ENCODE measurements at places on chromosomes 11 and 22.

DNA sequence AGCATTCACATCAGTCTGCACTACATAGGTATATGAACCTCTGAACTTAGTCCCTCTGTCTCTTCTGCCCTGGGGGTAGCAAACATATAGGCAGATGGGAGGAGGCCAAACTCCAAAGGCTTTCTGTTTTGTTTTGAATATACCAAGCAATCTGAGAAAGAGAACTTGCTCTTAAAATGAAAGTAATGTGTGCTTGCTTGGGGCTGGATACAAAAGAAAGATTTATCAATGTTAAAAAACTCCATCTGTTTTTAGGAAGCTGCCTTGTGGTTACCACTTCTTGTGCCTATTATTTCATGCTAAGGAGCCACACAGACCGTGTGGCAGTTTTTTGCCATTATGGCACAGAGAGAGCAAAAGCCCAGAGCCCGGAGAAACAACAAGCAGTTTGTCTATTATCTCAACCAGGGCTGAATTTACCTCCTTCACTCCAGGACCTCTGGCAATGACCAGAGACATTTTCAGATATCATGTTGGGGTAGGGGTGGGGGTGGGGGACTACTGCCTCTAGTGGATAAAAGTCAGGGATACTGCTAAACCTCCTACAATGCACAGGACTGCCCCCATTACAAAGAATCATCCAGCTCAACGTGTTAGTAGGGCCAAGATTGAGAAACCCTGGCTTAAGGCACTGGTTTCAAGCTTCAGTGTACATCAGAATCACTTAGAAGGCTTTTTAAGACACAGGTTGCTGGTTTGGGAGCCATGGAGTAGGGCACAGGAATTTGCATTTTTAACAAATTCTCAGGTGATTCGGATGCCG lies 124.2 kb downstream of the APIP start:
- no peak for DNase-seq

DNA sequence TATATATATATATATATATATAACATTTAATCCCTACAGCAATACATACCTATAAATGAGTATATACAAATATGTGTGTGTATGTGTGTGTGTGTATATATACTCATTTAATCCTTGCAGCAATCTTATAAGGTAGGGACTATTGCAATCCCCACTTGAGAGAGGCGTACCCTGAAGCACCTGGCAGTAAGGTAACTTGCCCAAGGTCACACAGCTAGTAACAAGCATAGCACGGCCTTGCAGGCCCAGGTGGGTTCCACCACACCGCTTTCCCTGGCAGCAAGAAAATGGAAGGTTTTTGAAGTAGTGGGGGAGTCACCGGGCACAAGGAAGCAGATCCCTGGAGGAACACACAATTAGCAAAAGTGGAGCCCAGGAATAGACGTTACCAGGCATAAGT lies 3.3 kb upstream of the ADA2 start:
- no peak for DNase-seq

DNA sequence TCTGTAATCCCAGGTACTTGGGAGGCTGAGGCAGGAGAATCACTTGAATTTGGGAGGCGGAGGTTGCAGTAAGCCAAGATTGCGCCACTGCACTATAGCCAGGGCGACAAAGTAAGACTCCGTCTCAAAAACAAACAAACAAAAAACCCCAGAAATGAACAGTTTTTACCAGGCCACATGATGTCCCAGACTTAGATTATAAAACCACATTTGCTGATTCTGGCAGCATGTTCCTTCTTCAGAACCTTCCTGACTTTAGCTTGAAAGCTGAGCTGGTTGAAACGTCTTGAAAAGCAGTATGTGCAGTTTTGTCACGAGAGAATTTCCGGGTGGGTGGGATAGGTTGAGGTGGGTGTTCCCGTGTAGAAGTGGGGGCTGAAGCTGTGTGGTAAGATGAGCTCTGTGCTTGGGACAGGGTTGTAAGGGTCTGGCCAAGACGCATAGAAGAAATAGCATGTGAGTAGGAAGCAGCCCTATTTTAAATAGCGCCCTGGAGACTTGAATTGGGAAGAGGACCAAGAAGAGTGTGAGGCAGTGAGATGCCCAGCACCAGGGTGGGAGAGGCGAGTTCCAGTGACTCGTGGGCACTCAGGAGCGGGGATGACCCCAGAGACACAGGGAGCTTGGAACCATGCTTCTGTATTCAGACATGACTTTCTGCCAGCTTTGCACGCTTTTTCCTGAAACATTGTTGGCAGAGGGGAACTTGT lies 7.6 kb downstream of the AP2A2 start:
- no peak for DNase-seq

DNA sequence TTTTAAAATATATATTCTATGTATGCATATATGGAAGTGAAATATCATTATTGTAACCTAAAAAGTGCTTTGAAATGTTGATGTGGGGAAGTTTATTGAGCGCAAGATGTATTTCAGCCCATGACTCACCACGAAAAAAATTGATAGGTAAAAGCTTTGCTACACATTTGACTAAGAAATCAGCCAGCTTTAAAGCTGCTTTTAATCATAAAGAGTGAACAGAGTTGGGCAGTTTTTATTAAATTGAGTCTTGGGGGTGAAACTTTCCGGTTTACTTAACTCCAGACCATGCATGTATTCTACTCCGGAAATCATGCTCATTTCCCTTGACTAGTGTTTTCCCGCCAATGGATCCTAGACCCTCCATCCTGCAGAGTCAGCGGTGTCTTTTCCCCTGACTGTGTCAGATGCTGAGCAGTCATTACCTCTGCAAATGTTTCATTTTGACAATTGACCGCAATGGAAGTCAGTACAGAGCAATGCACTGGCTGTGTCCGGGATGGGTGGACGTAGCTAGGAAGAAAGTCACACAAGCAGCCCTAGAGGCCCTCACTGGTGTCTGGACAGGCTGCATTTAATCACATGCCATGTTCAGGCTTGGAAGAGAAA lies 47.2 kb upstream of the MPEG1 start:
- no peak for DNase-seq

DNA sequence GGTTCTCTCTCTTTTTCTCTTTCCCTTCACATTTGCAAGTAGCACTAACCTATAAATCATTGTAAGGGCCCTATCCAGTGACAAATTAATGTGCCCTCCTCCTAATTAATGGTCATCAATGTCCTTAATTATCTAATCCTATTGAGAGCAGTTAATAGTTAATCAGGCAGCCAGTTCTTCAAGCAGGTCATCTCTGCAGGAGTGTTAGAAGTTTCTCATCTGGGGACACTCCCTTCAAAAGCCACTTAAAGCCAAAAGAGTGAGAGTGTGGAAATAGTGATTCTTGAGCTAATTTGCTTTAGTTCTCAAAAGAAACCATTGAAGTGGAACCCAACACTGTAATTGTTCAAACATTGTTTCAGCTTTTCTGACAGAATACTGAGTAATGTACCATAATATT lies 141.6 kb downstream of the ELP4 start:
- DNase-seq: no peak

DNA sequence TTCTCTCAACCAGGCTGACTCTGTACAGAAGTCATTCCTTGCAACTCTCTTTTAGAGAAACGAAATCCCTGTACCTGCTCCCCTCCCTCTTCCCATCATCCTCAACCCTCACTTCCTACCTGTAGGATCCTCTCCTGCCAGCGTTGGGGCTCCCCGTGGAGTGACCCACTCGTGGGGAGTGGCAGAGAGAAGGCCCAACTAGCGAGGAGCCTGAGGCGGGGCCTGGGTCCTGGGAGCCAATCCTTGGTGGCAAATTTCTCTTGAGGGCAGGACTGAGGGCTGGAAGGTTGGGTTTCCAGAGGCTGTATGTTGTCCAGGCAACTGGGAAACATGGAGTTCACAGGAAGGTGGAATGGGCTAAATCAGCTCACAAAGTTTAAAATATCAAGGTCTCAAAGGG lies 10.4 kb downstream of the NHERF4 start:
- DNase-seq: no peak

GRCh38 chr11:68282141-68282860 lies 10.5 kb upstream of the C11orf24 start:
- DNase-seq: no peak

GRCh38 chr11:13535819-13536218 lies 40.0 kb upstream of the PTH start:
- no peak for DNase-seq

DNA sequence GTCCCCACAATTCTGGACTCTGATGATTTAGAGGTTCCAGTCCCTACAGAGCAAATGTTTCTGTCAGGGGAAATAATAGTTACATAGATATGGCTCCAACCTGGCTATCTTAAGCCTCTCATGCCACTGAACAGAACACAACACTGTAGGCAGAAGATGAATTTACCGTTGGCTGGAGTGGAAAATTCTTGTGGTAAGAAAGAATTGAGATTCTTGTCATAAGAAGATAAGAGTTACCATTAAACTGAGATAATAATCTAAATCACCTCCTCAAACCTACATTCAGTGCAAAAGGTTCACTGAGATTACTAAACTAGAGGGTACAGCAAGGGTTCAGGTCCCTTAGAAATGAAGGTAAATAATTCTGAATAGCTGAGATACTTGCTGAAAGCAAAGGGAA lies 10.1 kb upstream of the NAALAD2 start:
- no peak for DNase-seq

DNA sequence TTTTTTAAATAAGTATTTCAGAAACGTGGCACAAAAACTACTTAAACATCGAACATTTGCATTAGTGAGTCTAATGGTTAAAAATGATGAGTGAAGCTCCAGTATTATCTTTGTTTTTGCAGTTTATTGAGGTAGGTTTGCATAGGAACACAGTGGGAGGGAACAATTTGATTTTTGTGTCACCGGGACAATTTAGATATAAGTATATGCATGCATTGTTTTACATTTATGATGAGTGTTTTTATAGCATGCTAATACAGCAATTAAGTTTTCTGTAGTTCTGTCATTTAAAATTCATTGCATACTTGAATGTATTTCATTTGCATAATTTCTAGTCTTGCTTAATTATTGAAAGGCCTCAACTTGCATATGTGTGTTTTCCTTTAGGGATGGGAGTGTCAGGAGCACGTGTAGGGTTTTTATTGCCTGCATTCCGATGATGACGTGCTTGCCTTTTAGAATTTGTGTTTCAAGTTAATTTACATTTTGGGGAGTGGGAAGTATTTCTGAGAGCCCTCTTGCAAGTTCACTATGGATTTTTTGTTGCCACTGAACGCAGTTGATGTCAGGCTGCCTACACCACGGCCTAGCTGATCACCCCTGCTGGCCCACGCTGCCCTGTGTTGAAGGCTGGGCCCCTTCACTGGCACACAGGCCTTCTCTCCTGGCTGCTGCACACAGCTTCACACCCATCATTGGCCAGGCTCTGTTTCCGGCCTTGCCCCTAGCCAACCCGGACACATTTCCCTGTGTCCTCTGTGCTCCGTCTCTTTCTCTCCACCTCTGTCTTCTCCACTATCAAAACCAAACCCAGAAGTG lies 120.9 kb downstream of the TBC1D22A start:
- DNase-seq: no peak

- no peak for DNase-seq
These were observed 33.8 kb downstream of the MYEOV start for GRCh38 chr11:69327741-69328191.

DNA sequence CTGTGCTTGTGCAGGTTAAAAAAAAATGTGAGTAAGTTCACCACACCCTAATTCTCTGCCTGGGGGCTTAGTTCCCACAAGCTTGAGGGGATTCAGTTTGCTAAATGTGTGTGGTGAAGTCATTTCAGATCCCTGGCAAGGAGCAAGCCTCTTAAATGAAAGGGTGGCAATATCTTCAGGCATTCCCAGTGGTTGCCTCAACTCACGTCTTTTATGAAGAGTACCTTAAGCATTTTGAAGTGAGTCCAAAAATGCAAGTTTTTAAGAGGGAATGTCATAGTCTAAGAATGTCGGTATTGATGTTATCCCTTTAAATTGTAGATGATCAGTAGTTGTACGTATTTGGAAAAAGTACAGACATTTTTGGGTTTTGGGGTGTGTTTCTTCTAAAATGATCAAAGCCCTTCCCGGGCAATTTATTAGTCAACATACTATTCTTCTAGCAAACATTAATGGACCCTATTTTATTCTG lies 4.9 kb downstream of the TCP11L1 start:
- DNase-seq: no peak

DNA sequence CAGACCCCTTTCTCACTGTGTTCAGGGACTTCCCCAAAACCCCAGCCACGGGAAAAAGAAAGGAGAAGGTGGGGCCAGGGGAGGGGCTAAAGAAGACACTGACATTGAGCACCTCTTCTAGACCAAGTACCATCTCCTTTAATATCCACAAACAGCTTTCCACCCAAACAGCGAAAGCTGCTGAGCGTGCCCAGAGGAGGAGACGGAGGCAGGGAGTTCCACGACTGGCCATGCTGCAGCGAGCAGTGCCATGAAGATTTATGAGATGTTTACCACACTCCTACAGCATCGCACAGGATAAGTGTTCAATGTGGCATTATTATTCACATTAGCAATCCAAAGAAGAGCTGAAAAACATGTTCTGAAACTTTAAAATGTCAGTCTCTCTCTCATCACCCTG lies 127.4 kb downstream of the LARGE1 start:
- DNase-seq: no peak

GRCh38 chr22:20565079-20565734 lies 57.8 kb downstream of the MED15 start:
- DNase-seq: no peak

- no peak for DNase-seq
These were observed 29.4 kb downstream of the TCP11L1 start for GRCh38 chr11:33068611-33069340.

DNA sequence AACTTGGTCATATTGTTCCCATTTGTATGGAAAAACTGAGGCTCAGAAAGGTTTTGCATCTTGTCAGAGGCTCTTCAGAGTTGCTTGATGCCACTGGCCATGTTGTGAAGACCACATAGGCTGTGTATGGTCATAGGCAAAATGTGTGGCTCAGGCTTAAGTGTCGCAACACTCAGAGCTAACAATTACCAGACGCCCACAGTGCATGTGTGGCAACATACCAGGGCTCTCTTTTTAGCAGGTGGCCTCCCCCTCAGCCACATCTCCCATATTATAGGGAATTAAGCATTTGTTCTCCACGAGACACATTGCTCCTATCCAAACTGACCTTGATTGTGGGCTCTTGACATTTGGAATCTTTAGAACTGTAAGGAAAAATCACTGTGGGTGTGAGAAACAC lies 802.5 kb downstream of the DLG2 start:
- DNase-seq: no peak

DNA sequence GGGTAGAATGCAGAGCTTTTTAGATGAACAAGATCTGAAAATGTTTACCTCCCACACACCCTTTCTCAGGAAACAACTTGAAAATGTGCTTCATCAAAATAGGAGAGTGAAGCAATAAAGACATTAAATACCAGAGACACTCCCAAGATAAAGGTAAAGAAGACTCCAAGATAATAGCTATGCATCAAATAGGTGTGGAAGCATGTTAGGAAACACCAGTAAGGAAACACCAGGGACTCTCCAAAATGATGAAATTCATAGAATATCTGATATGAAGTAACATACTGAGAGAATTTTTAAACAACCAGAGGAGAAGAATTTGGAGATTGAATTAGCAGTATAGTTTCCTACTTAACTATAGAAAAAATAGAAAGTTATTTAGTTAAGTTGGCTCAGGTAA lies 57.0 kb downstream of the OR10A6 start:
- DNase-seq: no peak

Measured in kidney epithelial cell (primary cell).